Osteoblast (primary cell): ENCODE measurements at places on chromosomes 6 and 20. TPM values are rescaled to one million over a fixed set of nuclear protein-coding genes. Genes with fewer than 3 reads are reported as not detected.
A peak's percentile ranks its signal among the peaks of the same experiment; 100 is the strongest.

The ADGRF5 gene
- total RNA-seq: under 0.01 TPM in 2 replicates

- no peak overlapping the region for H3K27ac ChIP-seq
- no peak overlapping the region for H3K4me3 ChIP-seq
- no peaks in the 10 kb centered on the region for H3K36me3 ChIP-seq
- no peaks in the 10 kb centered on the region for H3K27me3 ChIP-seq
Measured at GRCh38 chr20:61684583-61685235, 381.0 kb downstream of the TAF4 start.

GRCh38 chr6:39214846-39215639 lies 14.2 kb downstream of the KCNK5 start:
- H3K4me3 ChIP-seq: no peak overlapping the region
- no peaks in the 10 kb centered on the region for H3K27me3 ChIP-seq
- no peaks in the 10 kb centered on the region for H3K36me3 ChIP-seq
- H3K27ac ChIP-seq: no peak overlapping the region
- DNase-seq: no peak

DNA sequence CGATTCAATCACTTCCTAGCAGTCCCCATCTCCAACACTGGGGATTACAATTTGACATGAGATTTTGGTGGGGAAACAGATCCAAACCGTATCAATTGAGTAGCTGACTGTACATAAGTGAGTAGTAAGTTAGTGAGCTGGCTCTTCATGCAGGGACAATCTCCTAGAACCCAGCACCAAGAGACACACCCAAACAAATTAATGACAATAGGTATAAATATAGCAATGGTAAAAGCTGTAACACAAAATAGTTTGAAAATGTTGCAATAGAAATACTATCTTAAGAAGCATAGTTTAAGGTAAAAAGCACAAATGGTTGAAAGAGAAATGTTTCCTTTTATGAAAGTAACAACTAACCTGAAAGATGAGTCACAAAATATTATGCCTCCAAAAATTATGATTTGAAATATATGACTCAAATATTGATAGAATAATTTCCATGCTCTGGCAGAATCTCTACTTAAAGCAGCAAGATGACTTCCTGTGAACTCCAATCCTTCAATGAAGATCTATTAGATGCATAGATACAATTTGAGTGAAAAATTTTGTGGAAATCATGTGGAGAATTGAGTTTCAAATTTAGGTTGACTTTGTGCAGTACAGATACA lies 5.4 kb upstream of the SIRPB1 start:
- no peaks in the 10 kb centered on the region for H3K4me1 ChIP-seq
- peak; percentile 29 for DNase-seq
- H3K27me3 ChIP-seq: peaks cover 31% of the 10 kb centered on the region
